ENCODE measurements at places on chromosomes 16 and 17. TPM values are rescaled to one million over a fixed set of nuclear protein-coding genes. Genes with fewer than 3 reads are reported as not detected.

Gene TBC1D28
- total RNA-seq: not detected

Gene PMP22
- total RNA-seq: 78.1 TPM

Gene GOT2
- 35.3 TPM for total RNA-seq

Gene ZNF778
- 8.9 TPM for total RNA-seq

Gene INO80E
- total RNA-seq: 23.6 TPM

Gene CALB2
- total RNA-seq: 0.46 TPM

Gene KRT12
- total RNA-seq: not detected

Gene COX6A2
- total RNA-seq: not detected

Data from smooth muscle cell of the pulmonary artery (primary cell).